ENCODE measurements at places on chromosomes 1 and 21.

- DNase-seq = no peak
Measured at GRCh38 chr1:168099337-168099801, 37.4 kb downstream of the GPR161 start.

GRCh38 chr1:231919886-231920285, 293.3 kb downstream of the DISC1 start:
- DNase-seq = peak; percentile 48

DNA sequence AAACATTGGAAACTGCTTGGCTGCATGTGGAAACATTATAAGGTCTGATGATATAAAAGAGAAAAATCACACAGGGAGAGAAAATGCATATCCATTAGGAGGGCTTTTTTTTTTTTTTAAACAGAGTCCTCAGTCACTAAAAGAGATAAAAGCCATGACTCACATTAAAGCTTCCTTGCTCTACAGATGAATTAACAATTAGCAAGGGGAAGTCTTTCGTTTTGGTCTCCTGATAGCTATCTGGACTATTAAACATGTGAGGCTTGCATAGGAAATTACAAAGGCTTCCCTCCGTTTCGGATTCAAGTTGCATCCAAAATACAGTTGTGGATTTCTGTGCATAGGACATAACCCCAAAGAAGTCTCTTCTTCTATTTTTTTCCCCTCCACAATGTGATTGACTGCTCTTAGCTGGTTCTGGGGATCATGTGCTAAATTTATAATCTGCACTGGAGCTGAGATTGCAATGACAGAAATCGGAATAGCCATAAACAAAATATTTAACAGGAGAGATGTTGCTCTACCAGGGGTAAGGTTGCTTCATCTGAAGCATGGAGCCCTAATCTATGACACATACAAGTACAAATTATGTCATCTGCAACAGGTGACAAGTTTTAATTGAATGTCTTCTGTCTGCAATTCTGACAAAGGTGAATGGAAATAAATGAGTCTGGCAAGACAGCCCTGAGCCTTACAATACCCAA, 146.8 kb downstream of the ESRRG start:
- DNase-seq = no peak

DNA sequence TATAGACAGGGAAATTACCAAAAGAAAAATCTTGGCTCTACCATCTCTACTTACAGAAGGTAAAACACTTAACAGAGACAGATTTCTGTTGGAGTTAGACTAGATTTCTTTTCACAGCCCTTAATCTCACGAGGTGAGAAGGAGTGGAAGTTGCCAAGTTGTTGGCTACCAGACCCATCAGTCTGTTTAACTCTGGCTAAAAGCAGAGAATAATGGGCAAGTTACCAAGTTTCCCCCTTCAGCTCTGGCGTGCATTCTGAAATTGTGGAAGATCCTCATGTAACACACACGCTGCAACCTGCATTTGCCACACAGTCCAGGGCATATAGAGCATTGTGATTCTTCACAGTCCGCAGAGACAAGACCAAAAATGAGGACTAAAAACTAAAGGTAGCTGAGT, 49.3 kb downstream of the STX6 start:
- DNase-seq = no peak

DNA sequence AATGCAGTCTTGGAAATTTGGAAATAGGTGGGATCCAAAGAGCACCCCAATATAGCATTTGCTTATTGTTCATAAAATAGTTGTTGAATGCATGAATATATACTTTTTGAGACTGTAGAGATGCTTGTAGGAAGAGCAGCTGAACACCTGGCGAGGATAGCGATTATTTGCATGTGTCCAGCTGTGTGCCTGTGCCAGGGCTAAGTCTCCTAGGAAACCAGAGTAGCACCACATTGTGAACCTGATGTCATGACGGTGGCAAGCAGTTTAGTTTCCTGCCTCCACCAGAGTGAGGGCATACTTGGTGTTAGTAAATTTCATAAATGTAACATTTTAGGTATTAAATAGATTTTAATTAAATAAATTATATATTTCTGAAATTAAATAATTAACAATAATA, 37.3 kb upstream of the IRF2BP2 start:
- no peak for DNase-seq

DNA sequence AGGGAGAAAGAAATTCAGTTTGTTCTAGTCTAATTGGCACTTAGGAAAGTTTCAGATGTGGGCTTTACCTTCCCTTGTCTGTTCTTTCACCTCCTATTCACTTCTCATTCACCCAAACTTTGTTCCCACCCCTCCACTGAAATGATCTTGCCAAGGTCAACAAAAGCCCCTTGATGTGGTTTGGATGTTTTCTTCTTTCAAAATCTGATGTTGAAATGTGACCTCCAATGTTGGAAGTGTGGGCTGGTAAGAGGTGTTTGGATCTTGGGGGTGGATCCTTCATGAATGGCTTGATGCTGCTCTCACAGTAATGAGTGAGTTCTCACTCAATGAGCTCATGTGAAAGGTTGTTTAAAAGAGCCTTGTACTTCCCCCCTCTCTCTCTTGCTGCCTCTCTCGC, 379.3 kb downstream of the HHIPL2 start:
- DNase-seq = no peak

DNA sequence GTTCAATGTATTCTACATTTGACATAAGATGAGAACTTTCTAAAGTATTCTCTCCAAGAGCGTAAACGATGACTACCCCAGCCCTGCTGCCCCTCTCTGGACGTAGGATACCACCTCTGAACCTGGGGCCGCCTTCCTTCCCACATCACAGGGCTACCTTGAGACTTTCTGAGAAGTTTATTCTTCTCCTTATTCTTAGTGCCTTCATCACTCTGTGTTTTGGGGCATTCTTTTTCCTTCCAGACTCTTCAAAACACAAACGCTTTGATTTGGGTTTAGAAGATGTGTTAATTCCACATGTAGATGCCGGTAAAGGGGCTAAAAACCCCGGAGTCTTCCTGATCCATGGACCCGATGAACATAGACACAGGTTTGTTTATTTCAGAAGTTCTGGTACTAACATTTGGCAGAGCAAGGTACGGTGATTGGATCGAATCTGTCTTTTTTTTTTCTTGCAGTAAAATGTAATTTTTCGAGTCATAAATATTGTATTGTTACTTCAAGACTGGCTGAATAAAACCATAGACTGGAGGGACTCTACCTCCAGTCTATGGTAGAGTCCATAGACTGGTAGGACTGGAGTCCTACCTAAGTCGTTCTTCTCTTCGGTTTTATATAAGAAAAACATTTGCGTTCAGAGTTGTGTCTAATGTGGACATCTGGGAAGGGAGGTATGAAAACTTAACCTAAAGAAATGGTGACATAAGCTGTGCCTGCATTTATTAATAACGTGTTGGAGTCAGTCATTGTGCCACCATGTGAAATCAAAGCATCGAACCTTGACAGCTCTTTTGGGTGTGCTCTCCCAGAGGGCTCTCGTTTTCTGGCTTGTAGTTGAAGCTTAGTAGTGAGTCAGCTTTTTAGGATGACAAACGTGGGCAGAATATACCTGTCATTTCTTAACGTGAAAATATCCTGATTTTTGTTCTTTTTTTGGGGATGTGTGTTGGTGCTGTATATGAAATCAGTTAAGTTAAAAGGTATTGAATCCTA, 1.2 kb downstream of the MAN1A2 start:
- DNase-seq = no peak

DNA sequence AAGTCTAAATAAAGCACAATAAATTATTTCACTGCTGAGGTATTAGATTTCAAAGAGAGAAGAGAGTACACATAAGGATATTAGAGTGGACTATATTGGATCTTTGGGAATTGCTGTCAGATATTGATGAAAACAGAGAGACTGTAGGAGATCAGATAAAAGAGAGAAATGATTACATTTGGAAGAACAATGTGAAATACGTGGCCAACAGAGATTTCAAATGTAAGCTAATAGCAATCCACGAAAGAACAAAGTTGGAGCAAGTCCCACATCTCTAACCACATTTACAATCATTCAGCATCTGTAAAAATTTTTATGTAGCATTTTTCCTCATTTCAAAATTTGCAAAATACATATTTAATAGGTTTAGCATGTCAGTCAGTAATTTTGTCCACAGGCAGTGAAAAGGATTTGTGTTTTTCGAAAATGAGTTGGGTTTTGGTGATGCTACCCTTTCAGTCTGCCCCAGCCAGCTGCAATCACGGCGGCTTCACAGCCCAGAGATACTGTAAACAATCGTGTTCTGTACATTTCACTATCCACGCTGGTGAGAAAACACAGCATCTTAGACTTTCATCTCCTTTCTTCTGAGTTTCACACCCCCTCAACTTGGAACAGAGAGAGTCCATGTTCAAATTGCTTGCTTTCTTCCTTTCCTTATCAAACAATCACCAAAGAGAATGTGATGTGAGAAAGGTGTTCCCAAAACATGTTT, 209.1 kb upstream of the LYPLAL1 start:
- no peak for DNase-seq

DNA sequence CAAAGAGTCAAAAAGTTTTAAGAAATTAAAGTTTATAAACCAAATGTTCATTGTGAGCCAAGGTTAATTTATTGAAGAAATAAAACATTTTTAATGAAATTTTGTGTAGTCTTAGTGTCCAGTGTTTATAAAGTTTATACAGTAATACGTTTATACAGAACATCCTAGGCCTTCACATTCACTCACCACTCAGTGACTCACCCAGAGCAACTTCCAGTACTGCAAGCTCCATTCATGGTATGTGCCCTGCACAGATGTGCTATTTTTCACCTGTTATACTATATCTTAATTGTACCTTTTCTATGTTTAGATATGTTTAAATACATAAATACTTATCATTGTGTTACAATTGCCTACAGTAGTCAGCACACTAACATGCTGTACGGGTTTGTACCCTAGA, 33.6 kb downstream of the TYW3 start:
- no peak for DNase-seq

GRCh38 chr1:234427950-234428646, 50.9 kb downstream of the TARBP1 start:
- no peak for DNase-seq

- no peak for DNase-seq
Measured at GRCh38 chr1:211261229-211261628, 2.1 kb downstream of the RCOR3 start.

- no peak for DNase-seq
Measured at GRCh38 chr1:41319106-41319755, 42.0 kb upstream of the FOXO6 start.

- no peak for DNase-seq
Measured at GRCh38 chr1:2376931-2377672, 14.3 kb downstream of the MORN1 start.

DNA sequence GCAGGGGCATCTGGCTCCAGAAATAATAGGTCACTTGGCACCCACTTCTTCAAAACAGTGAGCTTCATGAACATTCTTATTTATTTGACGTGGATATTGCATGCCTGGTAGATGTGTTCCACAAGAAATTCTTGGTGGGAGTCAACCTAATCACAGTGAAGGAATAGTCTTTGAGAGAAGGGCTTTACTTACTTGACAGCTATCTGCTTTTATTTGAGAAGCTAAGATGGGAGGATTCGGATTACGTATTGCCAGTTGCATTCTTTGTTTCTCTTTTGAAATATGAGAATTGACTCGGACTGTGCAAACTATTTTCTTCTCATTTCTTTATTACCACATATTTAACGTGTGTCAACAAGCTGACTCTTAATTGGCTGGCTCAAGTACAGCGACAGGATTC, 117.2 kb downstream of the FASLG start:
- no peak for DNase-seq

DNA sequence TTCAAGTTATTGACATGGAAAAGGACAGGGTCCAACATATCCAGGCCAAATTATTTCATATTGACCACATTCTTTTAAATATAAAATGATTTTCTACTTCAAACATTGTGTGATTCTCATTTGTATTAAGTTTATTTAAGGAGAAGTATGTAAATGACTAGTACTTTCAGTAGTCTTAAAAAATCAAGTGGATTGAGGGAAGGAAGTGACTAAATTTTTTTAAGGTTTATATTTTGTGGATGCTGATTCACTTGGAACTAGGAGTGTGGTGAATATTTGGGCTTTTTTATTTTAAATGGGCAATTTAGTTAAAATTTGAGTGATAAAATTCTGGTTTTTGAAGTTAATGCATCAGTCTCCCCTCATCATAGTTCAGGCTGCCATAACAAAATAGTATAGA, 10.1 kb downstream of the PRRC2C start:
- no peak for DNase-seq

DNA sequence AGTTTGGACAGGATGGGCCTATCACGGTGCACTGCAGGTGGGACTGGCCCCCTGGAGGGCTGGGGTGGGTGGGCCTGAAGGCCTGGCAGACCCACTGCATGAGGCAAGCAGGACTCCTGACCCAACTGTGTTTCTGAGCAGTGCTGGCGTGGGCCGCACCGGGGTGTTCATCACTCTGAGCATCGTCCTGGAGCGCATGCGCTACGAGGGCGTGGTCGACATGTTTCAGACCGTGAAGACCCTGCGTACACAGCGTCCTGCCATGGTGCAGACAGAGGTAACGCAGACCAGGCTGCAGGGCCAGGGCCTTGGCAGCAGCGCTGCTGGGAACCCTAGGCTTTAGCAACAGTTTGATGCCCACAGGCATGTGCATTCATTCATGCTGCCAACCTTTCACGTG, 29.0 kb upstream of the KDM4A start:
- no peak for DNase-seq

DNA sequence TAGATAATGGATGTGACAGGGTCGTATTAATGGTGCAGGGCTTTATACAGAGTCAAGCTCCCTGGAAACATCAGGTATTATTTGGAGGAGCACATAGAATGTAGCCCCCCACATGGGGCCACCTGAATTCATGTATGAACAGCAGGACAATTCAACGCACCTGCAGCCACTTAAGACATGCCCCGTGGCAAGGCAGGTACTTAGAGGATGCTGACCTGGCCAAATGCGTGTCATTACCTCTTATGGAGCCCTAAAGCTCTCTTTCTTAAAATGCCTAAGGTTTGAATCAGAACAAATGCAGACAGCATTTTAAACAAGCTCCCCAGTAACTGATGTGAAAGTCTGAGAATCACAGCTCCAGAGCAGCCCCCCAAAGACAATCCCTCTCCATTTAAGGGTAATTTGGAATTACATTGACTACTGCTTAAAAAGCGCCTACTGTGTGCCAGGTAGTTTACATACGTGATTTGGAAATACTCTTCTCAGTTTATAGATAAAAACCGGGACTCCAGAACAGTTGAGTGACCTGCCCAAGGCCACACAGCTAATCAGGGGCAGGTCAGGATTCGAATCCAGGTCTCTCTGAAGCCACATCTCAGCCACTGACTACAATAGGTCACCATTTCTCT, 71.0 kb upstream of the KLHDC7A start:
- DNase-seq = no peak

GRCh38 chr21:46005481-46005881, 23.9 kb downstream of the COL6A1 start:
- DNase-seq = no peak

All from CD4-positive, alpha-beta T cell treated with Interferon gamma for 1 hour (primary cell).